ENCODE measurements at places on chromosomes 12 and 14. TPM values are rescaled to one million over a fixed set of nuclear protein-coding genes. Genes with fewer than 3 reads are reported as not detected.
A peak's percentile ranks its signal among the peaks of the same experiment; 100 is the strongest.

- DNase-seq, result peak; percentile 43
These were observed 1.5 kb downstream of the WNT10B start for GRCh38 chr12:48969833-48970701.

DNA sequence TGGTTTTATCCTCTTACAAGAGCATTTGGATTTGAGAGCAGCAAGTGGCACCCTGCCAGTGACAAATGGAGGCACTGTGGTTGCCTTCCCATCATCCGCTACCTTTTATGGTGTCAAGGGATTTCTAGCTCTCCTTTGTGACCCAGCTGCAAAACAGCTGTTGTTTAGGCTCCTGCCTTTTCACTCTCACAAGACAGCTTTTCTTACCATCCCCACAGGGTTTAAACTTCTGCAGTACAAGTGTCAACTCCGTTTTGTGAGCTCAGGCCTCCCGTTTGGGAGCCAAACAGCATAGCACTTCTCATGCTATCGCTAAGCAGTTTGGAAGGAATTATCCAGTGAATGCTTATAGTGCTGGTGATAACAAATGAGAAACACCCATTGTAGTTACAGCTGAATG is 331.4 kb downstream of the TMTC2 start:
- DNase-seq, result no peak

DNA sequence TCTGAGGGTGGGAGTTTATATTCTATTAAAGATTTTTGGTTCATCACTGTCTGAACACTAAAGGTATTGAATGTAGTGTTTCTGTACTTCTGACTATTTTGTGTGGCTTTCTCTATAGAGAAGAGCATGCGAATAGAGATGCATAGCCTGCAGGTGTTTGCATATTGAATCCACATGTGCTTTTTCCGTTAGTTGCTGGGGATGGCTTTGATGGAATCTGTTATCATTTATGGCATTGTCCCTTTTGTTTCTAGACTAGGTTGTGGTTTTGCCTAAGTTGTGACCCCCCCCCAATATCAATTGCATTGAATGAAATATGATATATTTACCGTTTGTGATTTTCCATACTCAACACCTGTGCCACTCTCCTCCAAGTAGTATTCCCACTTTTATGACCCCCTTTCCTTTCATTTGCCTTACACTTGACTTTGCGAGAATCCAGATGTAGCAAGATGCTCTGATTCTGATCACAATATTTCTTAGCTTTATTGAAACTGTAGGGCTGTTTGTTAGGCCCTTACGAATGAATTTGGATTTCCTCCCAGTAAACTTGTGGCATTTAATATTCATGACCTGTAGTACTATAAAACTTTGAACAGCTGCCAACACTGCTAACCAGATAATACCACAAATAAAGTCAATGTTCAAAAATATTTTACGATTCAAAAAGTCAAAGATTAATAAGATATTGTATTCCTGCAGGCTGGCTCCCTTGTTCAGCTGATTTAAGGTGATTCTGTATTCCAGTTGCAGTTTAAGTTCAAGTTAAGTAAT is 176.4 kb downstream of the TMTC2 start:
- DNase-seq, result no peak

CTSG gene
- not detected for total RNA-seq
